ENCODE measurements at places on chromosomes 11 and 22. TPM values are rescaled to one million over a fixed set of nuclear protein-coding genes. Genes with fewer than 3 reads are reported as not detected.

DNA sequence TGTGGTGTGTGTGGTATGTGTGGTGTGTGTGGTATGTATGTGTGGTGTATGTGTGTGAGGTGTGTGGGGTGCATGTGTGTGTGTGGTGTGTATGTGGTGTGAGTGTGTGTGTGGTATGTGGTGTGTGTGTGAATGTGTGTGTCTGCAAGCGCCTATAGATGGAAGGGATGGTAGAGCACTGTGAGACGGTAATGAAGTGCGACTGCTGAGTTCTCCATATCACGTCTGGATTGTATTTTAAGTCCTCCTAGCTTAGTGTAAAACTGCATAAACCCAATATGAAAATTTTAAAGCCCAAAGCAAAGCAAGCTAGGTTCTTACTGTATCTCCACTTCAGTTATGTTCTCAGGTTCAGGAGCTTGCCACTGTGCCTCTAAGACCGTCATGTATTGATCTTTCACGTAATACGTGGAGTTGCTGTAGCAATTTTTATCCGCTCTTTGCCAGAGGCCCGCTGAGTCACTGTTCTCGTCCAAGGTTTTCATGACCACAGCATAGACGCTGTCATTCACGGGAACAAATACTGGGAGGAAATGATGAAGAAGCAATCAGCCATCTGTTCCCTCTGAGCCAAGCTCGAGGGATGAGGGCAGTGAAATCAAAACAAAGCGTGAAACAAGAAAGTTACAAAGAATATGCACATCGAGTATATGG is 5.5 kb downstream of the PLET1 start:
- DNase-seq: no peak

CHRM4 gene
- total RNA-seq: 1.0 TPM

BTBD18 gene
- total RNA-seq: not detected

DNA sequence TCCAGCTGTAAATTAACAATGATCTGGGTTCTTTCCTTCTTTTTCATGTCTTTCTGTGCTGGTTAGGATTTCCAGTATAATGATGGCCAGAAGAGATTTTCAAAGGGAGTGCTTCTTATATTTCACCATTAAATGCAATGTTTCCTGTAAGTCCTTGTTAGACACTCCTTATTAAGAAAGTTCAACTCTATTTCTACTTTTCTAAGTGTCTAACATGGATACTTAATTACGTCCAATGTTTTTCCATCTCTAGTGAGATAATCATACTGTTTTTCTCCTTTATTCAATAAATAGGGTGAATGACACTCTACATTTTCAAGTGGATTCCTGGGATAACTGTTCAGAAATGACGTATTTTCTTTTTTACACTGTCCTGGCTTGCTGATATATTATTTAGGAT is 49.8 kb downstream of the CDON start:
- DNase-seq: no peak

DNA sequence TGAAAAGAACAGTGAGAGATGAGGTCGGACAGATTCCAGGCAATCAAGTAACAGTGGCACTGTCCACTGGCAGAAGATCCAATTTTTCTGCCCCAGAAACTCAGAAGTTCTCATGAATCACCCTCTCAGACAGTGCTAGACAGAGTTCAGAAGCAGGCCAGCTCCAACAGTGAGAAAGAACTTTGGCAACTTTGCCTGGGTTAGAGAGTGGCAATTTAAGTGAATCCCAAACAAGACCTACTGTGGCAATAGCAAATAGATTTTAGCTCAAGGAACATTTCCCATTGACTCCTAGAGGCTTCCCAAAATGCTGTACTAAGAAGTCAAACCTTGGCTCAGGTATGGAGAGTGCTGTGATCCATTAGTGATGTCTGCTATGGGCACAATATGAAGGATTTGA is 12.3 kb downstream of the CD44 start:
- no peak for DNase-seq

GRCh38 chr11:84833488-84834088 is 793.6 kb downstream of the DLG2 start:
- no peak for DNase-seq

- no peak for DNase-seq
Observed at GRCh38 chr11:133708547-133709051, 136.7 kb downstream of the SPATA19 start.

INPP5J gene
- 4.7 TPM for total RNA-seq

DNA sequence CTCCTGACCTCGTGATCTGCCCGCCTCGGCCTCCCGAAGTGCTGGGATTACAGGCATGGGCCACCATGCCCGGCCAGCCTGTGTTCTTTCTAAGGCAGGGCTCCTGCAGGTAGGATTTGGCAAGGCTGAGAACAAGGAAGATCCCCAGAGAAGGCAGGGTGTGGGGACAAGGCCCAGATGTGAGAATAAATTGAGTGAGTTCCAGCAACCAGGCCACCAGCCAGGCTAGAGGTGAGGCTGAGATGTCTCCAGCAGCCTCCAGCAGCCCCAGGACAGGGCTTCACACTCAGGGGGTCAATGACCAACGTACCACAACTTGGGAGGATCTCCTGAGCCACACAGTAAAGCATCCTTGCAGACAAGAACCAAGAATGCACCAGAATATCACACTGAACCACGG is 75.1 kb downstream of the BUD13 start:
- DNase-seq: no peak

FOLR1 gene
- total RNA-seq: 0.92 TPM

DNA sequence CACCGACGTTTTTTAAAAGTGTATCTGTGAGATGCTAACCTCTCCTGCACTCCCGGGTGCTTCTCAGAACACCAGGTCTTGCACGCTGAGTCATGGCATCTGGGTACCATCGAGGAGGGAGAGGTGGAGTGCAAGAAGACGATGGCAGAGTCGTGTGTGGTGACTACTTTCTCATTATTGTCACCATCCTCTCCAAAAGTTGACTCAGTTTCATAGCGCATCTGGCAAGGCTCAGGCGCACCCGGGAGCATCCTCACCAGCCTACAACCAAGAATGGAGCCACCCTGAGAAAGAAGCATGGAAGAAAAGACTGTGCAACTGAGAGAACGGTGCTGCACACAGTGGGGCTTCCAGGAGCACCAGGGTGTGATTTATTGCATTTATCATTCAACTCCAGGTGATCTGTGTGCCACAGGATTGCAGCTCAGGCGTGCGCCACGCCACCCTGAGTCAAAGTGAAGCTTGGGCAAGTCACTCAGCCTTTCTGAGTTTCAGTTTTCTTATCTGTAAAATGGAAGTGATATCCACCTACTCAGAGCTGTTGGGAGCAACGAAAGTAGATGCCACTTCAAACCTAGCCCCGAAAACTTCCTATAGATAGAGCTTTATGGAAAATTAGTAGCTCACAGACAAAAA is 65.4 kb downstream of the LINC01488 start:
- DNase-seq: no peak

ABTB2 gene
- 5.3 TPM for total RNA-seq

GRCh38 chr11:11411401-11411985 is 58.4 kb upstream of the CSNK2A3 start:
- no peak for DNase-seq

DNA sequence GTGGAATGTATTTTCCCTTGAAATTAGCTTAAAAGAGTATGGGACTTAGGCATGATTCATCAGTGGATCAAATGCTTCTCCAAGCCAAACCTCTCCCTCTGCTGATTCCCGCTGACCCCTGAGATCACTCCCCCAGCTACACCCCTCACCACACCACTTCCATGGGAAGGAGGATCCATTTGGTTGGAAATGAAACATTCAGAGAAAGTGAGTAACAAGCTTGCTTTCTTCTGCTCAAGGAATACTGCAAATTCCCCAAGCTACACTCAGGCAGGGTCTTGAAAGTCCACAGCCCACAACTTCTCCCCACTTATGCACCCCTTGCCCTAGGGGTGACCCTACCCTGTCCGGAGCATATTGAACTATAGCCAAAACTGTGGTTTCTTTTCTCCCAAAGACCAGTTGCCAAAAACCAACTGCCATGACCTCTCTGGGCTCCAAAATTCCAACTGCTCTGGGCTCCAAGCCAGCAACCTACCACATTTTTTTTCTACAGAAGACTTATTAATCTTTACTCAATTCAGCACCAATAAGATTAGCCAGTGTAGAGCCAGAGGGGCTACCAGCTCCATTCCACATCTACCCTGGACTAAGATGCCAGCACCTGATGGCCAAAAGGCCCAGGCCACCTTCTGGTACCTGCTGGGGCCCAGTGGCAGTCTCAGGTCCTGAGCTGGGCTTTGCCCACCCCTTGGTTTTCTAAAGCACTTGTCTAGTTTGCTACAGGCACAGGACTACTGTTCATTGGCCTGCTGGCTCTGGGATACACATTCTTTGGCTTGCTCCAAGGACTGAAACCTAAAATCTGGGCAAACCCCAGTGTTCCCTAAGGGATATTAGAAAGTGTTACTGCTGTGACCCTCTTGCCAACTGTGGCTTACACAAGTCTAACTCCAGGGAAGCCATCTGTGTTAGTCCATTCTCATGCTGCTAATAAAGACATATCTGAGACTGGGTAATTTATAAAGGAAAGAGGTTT is 101.1 kb downstream of the MICAL3 start:
- no peak for DNase-seq

MALAT1 gene
- 1,934 TPM for total RNA-seq

GRCh38 chr11:119335655-119336543 is 1.6 kb downstream of the RNF26 start:
- DNase-seq: no peak

DNA sequence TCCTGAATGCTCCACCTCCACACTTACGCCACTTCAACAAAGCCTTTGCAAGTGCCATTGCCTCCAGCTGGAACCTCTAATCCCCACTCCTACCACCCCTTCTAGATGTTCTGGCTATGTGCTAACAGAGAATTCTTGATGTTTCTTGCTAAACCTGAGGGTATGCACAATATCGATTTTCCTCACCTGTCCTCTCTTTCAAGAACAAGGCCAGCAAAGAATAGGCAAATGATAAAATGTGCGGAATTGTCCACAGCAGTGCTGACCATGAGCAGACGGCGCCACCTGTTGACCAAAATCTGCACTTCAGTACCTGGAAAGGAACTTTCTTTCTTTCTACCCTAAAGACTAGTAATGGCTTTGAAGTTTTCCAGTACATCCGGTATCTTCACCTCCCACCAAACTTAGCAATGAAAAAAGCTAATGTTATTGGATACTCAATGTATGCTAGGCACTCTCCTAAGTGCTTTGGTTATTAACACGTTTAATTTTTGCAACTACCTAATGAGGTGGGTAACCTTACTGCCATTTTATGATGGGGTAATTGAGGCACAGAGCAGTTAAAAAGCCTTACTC is 3.4 kb downstream of the TIMM10 start:
- DNase-seq: peak; percentile 64

NTM gene
- 13.8 TPM for total RNA-seq

- no peak for DNase-seq
Observed at GRCh38 chr11:128260398-128260797, 327.0 kb downstream of the ETS1 start.

- no peak for DNase-seq
Observed at GRCh38 chr11:77151804-77152509, 23.9 kb downstream of the MYO7A start.

CALCA gene
- 0.29 TPM for total RNA-seq

OR51L1 gene
- total RNA-seq: not detected

DNA sequence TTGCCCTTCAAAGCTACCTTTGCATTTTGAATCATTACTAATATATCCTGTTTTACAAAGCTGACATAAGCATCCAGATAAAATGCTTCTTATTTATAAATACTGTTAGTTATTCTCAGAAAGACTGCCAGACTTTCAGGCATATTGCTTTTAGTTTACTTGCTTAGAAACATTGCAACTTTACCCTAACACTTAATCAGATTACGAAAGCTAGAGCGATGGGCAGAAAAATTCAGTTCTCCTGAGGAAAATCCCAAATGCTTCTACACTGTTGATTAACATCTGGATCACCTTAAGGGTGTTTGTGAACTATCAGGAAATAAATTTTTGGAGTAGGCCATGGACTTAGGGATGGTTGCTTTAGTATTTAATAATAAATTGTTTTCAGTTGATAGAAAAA is 289.7 kb upstream of the MPPED2 start:
- DNase-seq: no peak

MOGAT2 gene
- total RNA-seq: not detected

DNA sequence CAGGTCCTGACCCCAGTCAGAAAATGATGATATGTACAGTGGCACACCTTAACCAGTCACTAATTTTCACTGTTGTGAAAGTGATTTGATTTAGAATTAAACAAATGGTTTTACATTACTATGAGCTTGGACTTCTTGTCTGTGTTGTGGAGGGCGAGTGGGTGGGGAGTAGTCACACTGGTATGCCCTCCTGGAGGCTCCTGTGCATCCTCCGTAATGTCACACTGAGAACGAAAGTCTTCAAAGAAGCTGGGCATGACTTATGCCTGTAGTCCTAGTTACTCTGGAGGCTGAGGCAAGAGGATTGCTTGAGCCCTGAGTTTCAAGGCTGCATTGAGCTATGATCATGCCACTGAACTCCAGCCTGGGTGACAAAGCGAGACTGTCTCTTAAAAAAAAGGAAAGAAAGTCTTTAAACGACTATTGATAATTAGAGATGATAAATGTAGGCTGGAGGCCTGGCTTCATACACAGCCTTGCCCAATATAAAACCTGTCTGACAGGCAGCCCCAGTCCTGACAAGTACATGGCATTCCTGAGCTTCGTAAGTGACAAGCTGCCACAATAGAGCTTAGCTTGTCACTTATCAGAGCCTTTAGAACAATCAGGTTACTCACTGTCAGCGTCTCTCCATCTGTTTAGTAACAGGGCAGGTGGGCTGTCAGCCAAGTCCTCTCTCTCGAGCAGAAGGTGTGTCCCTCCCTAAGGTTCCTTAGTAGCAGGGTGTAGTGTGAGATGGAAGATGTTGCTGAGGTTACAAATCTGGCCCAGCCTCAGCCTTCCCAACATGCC is 5.0 kb upstream of the LIMK2 start:
- no peak for DNase-seq

DNA sequence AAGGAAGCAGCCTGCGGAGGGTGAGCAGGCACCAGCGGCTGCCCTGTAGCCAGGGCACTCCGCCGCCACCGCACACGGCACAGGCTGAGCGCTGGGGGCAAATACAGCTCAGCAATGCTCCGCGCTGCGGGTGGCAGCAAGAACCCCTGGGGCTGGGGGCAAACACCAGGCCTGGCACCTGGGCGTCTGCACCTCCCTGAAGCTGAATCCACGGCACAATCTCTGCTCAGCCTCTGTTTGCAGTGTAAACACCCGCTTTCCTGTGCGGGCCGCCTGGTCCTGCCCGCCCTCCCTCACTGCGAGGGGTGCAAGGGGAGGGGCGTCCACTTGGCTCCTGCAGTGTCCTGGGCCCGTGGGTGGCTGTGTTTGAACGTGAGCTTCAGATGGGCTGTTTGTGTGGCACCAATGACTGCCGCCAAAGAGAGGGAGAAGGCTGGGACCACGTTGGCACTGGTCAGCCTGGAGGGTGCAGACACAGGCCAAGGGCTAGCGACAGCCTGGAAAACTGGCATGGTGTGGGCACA is 14.8 kb upstream of the MPPED1 start:
- DNase-seq: no peak

GRCh38 chr11:17471501-17471900 is 5.1 kb downstream of the ABCC8 start:
- DNase-seq: no peak

GRCh38 chr11:12600829-12601228 is 73.4 kb upstream of the TEAD1 start:
- no peak for DNase-seq

Data from H9 (cell line).